HEK293T (cell line): ENCODE measurements at places on chromosomes 2 and 18.

DNA sequence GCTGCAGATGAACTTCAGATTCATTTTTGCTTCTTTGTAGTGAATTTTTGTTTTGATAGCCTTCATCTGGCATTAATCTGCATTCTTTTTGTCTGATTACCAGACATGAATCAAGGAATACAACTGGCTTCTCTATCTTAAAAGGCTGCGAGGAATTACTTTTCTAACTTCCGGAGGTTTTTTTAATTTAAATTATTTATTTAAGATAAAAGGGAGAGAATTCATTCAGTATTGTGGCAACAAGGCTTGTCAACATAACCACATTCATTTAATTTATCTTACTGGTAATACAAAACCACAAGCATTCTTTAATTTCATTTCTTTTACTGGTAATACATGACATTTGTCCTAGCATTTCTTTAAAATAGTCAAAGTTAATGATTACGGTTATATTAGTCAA lies 36.0 kb downstream of the CSRNP3 start:
- DNase-seq = no peak

DNA sequence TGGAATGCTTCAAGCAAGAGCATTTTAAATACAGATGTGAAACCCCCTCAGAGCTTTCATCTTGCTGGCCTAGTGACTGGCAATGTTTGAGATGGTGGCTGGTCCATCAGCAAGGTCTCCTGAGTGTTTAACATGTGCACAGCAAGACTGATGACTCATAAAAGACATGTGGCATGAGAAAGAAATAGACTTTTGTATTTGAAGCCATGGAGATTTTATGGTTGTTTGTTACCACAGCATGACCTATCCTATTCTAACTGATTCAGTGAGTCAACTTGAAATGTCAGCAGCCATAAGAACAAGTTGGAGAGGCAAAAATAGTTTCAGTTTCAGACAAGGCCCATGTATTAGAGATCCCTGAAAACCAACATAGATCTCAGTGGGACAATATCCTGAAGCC lies 154.7 kb upstream of the LYPD1 start:
- no peak for DNase-seq

- DNase-seq = no peak
These were observed 144.5 kb upstream of the RPRM start for GRCh38 chr2:153623020-153623419.

DNA sequence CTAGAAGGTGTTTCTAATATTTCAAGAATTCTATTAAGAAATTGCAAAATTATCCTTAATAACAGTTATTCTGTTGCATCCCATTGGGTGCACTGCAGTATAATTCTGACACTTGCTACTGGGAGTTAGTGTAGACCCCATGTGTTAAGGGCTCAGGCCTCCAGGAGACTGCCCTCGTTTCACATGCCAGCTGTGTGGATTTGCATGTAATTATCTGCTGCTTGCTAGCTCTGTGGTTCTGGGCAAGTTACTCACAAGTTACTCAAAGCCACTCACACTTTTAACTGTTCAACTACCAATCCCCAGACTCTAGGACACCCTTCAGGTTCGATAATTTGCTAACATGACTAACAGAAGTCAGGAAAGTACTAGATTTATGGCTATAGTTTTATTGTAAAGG lies 38.6 kb downstream of the ST6GAL2 start:
- DNase-seq = no peak

DNA sequence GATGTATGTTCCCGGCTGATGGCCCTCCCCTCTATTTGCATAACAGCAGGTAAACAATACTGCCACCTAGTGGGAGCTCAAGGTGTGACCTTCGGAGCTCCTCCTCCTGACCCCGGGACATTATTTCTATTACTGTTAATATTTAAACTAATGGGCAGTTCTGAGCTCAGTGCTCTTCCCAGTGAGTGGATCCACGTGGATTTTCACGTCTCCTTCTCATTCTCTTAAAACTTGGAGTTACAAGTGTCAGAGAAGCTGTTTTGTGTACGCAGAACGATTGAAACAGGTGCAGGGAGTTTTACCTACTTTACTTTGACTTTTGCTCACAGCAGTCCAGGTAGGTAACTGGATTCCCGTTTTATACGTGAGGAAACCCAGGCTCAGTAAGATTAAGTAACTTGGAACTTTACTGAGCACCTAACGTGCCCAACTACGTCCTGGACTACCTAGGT lies 127.3 kb downstream of the PRKCE start:
- peak; percentile 73 for DNase-seq

- DNase-seq = no peak
These were observed 9.8 kb downstream of the ASTL start for GRCh38 chr2:96128456-96128855.

- no peak for DNase-seq
These were observed 162.9 kb upstream of the ZNF516 start for GRCh38 chr18:76657911-76658470.

DNA sequence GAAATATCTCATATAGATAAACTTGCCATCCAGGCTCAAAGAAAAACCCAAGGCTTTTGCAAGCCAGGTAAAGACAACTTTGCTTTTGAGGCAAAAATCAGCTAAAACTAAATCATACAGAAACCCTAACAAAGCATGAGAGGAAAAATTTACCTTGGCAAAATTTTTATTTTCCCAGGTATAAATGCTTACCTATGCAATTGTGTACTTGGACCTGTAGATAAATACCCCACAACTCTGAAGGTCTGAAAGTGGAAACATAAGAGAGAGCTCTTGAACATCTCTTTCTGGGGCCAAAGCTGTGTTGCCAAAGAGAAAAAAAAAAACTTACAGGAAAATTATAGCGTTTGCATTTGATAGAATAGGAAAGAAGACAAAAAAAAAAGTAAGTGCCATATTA lies 14.6 kb upstream of the CSRNP3 start:
- no peak for DNase-seq

- peak; percentile 33 for DNase-seq
These were observed 496 bp downstream of the SUCLG1 start for GRCh38 chr2:84458551-84459017.

- DNase-seq = no peak
These were observed 72.9 kb upstream of the SNTG2 start for GRCh38 chr2:877747-878146.

- no peak for DNase-seq
These were observed 1091.5 kb upstream of the CHAC2 start for GRCh38 chr2:52676056-52676455.

DNA sequence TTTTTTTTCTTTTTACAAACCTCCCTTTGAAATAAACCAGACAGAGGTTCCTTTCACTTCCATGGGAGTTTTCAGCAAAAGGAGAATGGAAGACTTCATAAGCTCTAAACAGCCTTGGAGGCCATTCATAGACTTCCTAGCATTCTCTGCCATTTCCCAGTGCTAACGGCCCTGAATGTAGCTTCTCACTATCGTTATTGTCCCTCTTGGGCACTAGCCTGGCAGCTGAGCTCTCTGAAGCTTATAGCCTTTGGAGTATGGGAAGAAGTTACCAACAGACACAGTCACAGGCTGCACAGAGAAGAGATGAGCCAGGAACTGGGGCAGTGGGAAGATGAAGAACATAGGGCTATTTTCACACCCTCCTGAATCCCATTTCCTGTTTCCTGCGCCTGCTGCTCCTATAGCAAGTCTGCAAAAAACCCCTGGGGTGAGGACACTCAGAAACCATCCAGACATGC lies 29.1 kb upstream of the EPC2 start:
- DNase-seq = no peak

- DNase-seq = no peak
These were observed 610.0 kb upstream of the RAB6C start for GRCh38 chr2:129369437-129369836.

DNA sequence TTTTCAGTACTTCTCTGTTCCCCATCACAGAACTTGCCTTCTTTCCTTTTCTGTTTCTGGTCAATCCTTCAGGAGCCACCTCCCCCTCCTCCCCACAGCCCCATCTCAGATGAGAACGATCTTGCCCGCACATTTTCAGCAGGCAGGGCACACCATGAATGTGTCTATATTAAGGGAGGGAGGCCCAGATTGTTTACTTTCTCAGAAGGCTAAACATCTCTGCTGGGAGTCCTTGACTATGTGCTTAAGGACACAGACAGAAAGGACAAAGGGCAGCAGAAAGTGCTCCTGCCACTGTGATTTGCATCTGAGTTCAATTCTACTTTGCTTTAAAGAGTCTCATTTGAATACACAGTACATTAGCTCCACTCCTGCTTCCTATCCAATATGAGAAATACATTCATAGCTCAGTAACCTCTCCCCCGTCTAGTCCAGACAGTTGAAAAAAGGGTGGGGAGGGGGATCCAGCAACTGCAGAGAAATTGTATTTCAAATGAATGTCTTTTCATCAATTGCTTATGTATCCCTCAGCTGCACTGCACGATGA lies 175.0 kb upstream of the PARD3B start:
- DNase-seq = no peak

DNA sequence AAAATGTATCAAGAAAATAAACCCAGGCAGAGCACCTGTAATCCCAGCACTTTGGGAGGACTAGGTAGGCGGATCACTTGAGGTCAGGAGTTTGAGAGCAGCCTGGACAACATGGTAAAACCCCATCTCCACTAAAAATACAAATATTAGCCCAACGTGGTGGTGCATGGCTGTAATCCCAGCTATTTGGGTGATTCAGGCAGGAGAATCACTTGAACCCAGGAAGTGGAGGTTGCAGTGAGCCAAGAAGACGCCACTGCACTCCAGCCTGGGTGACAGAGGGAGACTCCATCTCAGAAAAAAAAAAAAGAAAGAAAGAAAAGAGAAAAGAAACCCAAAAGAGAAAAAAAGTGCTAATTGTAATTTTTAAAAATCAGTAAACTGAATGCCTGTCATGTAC lies 41.4 kb downstream of the DDX18 start:
- no peak for DNase-seq

GRCh38 chr2:131146231-131146630 lies 41.1 kb downstream of the PLEKHB2 start:
- no peak for DNase-seq

DNA sequence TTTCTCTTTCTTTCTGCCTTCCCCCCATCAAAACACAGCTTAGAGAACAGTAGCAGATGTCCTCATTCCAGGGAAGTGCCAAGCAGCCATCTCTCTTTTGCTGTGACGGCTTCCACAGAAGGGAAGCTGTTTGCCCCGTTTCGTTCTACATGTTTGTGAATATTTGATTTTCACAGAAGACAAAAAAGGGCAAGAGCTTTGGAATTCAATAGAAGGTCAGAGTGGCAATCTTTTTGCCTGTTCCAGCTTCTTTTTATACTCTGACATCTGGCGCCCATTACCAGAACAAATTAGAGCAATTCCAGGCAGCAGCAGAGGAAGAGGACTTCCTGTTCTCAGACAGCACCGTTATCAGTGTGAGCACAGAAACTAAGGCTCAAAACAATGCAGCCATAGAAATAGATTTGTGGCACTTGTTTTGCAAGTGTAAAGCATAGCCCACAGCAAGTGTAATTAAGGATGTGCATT lies 79.0 kb upstream of the CDH19 start:
- no peak for DNase-seq

DNA sequence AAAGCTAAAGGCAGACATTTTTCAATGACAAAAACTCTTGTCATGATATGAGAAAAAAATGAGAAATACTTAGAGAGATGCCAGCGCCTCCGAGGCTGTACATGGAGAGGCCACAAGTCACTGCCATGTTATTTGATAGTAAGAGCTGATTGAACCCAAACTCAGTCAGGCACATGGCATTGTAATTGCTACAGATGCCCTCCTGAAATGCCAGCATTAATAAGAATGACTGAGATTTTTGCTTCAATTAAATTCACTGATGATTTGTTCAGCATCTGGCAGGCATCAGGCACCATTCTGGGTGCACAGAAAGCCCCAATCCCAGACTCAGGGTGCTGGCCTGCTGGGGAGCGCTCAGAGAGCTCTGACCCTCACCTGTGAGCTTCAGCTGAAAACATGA lies 129.0 kb upstream of the PXDN start:
- DNase-seq = no peak

DNA sequence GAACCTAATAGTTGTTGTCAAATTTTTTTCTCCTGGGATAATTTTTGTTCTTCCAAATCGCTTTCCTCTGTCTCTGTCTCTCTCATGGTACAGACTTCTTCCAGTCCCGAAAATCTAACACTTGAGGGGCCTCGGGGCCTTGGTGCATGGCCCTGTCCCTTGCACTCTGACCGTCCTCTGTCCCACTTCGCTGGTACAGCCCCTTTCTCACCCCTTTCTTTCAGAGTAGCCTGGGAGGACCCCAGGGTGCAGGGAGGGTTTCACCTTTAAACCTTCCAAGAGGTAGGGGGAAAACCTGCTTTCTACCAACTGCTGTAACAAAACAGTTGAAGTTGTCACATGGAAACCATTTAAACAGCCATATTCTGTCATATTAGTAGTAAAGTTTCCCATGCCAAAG lies 22.2 kb upstream of the FAHD2A start:
- DNase-seq = no peak

DNA sequence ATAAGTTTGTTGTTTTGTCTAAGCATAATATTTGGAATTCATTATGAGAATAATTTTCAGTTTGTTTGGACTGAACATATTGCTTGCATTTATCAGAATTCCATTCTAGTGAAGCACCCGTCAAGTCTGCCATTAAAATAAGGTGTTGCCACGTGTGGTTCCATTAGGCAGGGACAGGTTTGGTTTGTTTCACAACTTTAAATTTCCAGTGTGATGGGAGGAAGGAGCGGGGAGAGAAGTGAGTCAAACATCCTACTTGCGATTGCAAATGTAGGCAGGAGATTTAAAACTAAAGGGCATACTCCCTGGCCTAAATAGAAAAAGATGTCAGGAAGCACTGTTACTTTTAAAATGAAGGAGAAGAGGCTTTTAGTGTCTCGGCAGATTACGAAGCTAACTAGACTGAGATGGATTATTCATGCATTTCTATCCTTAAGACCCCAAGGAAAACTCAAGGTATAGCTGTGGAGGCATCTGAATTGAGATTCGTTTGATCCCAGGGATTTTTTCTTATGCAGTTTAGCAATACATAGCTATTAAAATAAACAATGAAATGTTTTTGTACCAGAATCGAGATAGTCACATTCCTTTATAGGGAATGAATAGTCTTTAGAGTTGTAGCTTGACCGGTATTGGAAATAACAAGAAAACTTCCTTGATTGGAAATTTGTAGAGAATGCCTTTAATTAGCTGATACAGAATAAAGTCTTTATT lies 19.8 kb downstream of the GRHL1 start:
- DNase-seq = no peak

GRCh38 chr2:100145893-100146656 lies 3.7 kb upstream of the AFF3 start:
- no peak for DNase-seq

DNA sequence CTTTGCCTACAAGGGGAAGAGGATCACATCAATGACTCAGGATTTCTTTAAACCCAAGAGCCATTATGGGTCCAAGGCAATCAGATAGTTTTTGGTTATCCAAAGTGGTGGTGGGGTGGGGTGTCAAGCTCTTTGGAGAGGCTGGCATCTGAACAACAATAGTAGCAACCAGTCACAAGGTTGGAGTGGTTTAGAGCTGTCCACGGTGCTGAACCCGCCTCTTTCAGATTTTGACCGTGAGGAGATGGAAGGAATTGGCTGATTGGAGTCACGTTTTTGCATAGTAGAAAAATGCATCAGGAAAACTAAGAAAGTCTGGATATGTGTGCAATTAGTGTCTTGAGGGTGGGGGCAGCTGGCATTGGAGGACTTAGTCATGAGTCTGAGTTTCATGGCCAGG lies 159.9 kb downstream of the LOXHD1 start:
- peak; percentile 21 for DNase-seq
